Activated CD4-positive, alpha-beta T cell treated with anti-CD3 and anti-CD28 coated beads for 36 hours (primary cell): ENCODE measurements at places on chromosomes 1 and 21. TPM values are rescaled to one million over a fixed set of nuclear protein-coding genes. Genes with fewer than 3 reads are reported as not detected.

VCAM1 gene
- total RNA-seq, result not detected

TAL1 gene
- not detected for total RNA-seq

KHDC4 gene
- 68.7 TPM for total RNA-seq

DNA sequence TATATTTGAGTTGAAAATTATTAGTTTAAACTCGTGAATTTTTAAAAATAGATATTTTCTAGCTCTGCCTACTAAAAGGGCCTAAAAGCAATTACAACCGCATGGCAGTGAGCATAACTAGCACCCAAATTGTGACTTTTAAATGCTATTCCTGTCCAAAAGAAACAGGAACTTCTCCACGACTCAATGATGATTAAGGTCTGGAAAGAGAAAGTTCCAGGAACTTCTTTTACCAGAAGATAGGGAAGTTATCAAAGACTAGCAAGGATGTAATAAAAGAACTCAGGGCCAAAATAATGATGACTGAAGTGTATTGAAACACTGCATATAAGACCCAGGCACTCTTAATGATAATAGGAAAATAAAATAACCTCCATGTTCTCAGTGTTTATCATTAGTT, 313.0 kb downstream of the PLPP3 start:
- no peak overlapping the region for H3K4me3 ChIP-seq
- peaks cover 1% of the 10 kb centered on the region for H3K27me3 ChIP-seq
- DNase-seq, result no peak

- DNase-seq, result no peak
- no peaks in the 10 kb centered on the region for H3K36me3 ChIP-seq
- H3K4me1 ChIP-seq, result no peaks in the 10 kb centered on the region
- H3K27me3 ChIP-seq, result peaks cover 36% of the 10 kb centered on the region
These were observed 27.1 kb upstream of the C1QA start for GRCh38 chr1:22609291-22609690.

- no peak overlapping the region for H3K27ac ChIP-seq
- H3K4me1 ChIP-seq, result no peaks in the 10 kb centered on the region
- H3K36me3 ChIP-seq, result no peaks in the 10 kb centered on the region
- H3K4me3 ChIP-seq, result no peak overlapping the region
- no peak for DNase-seq
These were observed 6.8 kb upstream of the PDZK1IP1 start for GRCh38 chr1:47196622-47197021.

GRCh38 chr1:30405631-30406212, 317.7 kb downstream of the MATN1 start:
- no peak overlapping the region for H3K27ac ChIP-seq
- H3K27me3 ChIP-seq, result peaks cover 10% of the 10 kb centered on the region
- no peaks in the 10 kb centered on the region for H3K4me1 ChIP-seq
- no peak overlapping the region for H3K4me3 ChIP-seq
- no peaks in the 10 kb centered on the region for H3K36me3 ChIP-seq

GRCh38 chr1:247210062-247210375, 38.2 kb upstream of the ZNF124 start:
- no peaks in the 10 kb centered on the region for H3K27me3 ChIP-seq
- DNase-seq, result no peak
- H3K27ac ChIP-seq, result peak overlapping the region; percentile 72
- peaks cover 61% of the 10 kb centered on the region for H3K4me1 ChIP-seq

GRCh38 chr1:227945891-227946623, 1.7 kb downstream of the WNT9A start:
- H3K36me3 ChIP-seq, result no peaks in the 10 kb centered on the region
- H3K27ac ChIP-seq, result no peak overlapping the region
- H3K27me3 ChIP-seq, result peaks cover 17% of the 10 kb centered on the region
- no peak for DNase-seq
- H3K4me3 ChIP-seq, result no peak overlapping the region
- peaks cover 12% of the 10 kb centered on the region for H3K4me1 ChIP-seq

DNA sequence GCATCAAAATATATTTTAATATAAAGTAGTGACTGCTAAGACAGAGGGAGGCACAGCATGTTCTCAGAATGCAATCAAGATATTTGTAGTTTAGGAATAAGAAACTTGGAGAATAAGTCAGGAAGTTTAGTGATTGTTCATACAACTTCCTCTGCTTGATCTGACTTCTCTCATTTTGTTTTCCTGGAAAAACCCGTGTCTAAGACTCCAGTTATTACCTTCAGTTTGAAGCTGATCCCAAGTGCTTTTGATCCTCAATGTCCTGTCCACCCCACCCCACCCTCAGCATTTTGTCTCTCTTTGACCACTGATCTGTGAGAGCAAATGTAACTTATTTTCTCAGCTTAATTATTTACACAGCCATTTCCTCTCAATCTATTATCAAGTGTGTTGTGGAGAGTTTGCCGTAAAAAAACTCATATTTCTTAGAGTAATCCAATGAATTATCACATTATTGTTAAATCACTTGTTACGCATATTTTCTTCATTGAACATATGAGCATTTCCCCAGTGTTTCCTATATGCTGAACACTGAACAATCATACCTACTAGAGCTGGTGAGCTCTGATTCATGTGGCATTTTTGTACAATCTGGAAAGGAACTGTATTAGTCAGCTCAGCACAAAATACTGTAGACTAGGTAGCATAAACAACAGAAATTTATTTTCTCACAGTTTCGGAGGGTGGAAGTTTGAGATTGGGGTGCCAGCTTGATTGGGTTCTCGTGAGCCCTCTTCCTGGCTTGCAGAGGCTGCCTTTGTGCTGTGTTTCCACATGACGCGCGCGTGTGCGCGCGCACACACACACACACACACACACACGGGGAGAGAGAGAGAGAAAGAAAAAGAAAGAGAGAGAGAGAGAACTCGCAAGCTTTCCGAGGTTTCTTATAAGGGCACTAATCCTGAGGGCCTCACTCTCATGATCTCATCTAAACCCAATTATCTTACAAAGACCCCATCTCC, 65.5 kb upstream of the DPYD start:
- no peaks in the 10 kb centered on the region for H3K4me1 ChIP-seq
- H3K36me3 ChIP-seq, result no peaks in the 10 kb centered on the region
